ENCODE measurements at places on chromosomes 3 and 15.

DNA sequence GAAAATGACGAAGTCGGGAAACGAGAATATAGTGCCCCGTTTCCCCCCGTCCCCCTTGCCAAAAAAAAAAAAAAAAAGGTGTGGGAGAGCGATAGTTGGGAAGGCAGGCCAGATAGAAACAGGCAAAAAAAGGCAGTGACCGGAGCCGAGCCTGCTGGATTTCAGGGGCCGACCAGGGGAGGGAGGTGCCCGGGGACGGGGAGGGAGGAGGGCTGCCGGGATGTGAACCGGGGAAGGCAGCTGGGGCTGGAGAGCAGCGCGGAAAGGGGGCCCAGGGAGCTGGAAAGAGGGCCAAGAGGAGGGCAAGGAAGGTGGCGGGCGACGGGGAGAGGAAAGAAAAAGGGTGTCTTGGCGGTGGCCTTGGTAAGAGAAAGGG is 837 bp downstream of the LRRN1 start:
- peak; percentile 65 for DNase-seq

- no peak for DNase-seq
Measured at GRCh38 chr15:68560501-68561113, 18.2 kb upstream of the CORO2B start.

GRCh38 chr3:52393959-52394670 is 50.8 kb downstream of the SEMA3G start:
- no peak for DNase-seq

DNA sequence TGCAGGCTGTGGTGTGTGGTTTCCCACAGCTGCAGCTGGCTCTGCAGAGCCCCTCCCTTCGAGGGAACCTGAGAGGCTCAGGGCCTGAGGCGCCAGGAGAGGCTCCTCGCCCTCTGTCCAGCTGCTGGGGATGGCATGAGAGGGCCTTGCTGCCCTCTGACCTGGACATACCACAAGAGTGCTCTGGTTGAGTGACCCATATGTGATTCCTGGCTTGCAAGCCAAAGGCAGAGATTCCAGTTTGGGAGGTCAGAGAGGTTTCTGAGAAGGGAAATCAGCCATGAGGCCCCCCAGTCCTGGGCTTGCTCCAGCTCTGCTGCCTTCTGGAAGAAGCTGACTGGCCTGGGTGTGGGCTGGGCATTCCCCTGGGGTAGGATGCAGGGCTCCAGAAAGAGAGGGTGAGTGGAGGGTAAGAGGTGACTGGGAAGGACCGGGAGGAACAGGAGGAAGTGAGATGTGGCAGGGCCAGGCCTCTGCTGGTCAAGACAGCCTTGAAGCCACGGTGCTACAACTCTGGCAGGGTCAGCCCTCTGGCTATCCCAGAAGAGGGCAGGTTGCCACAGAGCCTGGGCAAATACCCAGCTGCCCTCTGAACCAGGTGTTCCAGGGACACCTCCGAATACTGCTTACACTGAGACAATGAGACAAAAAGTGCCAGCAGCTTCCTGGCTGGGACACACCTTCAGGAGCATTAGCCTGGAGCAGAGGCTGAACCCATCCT is 16.0 kb upstream of the SRP14 start:
- no peak for DNase-seq

GRCh38 chr3:132867956-132868355 is 145.7 kb upstream of the NPHP3 start:
- no peak for DNase-seq

DNA sequence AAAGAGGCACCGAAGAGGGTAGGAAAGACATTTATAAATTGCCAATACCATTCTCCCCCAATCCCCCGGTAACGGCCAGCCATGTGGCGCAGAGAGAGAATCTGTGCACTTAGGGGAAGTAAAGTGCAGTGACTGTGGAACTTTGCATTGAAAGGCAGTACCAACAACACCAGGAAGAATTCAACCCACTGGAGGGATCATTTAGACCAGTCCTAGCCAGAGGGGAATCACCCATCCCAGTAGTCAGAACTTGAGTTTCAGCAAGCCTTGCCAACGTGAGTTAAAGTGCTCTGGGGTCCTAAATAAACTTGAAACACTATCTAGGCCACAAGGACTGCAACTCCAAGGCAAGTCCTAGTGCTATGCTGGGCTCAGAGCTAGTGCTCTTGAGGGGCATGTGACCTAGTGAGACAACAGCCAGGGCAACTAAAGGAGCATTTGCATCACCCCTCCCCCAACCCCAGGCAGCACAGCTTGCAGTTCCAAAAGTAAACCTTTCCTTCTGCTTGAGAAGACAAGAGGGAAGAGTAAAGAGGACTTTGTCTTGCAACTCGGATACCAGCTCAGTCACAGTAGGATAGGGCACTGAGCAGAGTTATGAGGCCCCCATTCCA is 15.0 kb downstream of the CEP70 start:
- no peak for DNase-seq

- no peak for DNase-seq
Measured at GRCh38 chr3:78402720-78403119, 1362.8 kb downstream of the ROBO2 start.

GRCh38 chr3:59101231-59101736 is 51.5 kb upstream of the CFAP20DC start:
- DNase-seq = no peak

GRCh38 chr3:43616034-43616433 is 5.8 kb downstream of the ANO10 start:
- DNase-seq = no peak

- peak; percentile 66 for DNase-seq
Measured at GRCh38 chr3:171566803-171567422, 106.7 kb upstream of the TNIK start.

DNA sequence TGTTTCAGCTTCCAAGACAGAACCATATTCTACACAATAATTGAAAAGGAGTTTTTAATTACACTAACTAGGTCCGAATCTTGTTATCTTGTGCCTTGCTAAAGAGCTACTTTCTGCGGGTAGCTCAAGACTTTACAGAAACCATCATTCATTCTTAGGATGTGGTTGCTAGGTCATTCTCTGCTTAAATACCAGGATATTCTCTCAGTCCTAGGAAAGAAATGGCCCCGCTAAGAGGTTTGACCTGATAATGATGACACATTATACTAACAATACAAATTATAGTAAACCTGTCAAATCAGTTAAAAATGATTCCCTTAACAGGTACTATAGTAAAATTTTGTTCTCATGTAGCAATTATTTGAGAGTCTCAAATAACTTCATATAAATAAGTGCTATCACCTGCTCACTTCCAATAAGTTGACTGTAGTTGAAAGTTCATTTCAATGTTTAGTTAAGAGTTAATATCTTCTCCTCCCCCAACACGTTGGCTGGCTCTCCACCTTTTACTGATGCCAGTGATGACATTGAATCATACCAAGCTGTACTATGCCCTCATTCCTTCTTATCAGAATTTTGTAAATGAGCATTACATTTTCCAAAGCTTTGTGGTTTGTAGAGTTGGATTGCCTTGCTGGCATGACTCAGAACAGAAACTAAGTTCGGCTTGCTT is 3.6 kb upstream of the C3orf85 start:
- DNase-seq = peak; percentile 61

DNA sequence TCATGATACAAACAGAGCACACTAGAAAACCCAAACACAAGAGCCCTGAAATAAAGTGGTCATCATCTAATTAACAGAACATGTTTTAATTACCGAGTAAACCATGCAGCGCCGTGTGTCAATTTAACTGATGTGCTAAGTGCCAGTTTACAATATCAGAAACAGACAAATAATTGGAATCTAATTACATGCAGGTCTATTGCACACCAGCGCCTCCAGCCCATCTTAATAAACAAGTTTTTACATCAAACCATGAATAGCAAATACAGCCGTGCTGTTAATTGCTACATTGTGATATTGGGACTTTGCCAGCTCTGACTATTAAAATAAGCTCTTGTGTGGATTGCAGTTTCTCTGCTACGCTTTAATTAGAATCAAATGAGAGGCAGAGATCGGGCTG is 510.2 kb upstream of the MDFIC2 start:
- no peak for DNase-seq

DNA sequence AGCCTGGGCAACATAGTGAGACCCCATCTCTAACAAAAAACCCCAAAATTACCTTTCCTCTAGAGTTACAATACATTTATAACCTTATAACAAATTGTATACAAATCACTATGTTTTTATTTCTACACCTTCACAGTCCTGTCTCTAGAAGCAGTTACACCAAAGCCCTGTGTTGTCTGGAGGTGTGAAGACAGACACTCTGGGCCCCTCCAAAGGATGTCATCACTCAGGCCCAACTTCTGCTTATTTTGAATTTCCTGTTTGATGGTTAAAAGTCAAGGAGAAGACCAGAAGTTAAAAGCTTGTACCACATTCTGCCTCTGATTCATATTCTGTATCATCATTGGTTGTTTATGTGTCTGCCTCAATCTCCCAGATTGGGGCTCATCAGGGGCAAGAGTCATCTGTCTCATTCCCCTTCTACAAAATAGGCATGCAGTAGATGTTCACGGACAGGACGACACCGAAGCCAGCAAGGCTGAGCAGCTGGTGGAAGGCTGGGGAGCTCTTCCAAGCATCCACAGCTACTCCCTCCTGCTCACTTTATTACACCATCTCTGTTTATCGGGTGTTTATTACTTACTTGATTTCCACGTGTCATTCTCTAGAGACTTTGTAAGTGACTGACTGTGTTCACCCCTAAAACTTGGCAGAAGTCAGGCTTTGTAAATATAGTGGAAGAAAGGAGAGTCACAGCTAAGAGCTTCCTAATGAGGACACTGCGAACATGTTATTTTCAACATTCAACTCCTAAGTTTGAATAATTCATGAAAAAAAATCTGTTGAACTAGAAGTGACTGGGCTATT is 136.8 kb upstream of the ANKRD28 start:
- DNase-seq = no peak

DNA sequence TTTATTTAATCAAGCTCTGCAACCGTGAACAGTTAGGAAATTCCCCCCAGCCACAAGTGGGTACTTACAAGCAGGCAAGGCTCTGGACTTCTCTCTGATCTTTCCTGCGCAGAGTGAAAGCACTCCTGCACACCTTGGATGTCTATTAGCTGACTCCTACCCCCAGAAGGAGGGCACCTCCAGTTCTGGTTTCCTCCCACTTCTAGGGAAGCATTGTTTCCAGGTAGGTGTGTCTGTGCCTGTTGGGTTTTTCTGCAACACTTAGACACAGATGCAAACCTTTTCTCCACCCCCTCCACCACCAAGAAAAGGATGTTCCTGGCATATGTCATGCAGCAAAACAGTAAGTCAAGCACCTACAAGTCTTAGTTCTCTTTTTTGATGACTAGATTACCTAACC is at the start of gene ZBED2:
TSS of gene ZBED2 (minus strand) at position 115 of the 400 bp plus-strand sequence. CDS start 1,145 bp downstream, outside the sequence.
- DNase-seq = no peak

DNA sequence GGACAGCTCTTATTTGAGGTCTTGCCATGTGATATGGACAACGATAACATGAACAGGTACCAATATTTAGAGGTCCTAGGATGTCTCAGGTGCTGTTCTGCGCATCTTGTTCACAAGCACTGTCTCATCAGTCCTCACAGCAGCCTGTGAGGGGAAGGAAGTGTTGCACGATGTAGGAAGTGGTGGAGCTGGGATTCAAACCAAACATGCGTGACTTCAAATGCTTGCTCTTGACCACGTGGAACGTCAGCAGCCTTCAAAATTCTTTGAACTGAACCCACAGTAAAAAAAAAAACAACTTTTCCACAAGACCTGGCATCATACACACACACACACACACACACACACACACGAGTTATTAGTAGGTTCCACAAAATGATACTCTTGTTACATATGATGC is 153.4 kb upstream of the SMAD3 start:
- no peak for DNase-seq

DNA sequence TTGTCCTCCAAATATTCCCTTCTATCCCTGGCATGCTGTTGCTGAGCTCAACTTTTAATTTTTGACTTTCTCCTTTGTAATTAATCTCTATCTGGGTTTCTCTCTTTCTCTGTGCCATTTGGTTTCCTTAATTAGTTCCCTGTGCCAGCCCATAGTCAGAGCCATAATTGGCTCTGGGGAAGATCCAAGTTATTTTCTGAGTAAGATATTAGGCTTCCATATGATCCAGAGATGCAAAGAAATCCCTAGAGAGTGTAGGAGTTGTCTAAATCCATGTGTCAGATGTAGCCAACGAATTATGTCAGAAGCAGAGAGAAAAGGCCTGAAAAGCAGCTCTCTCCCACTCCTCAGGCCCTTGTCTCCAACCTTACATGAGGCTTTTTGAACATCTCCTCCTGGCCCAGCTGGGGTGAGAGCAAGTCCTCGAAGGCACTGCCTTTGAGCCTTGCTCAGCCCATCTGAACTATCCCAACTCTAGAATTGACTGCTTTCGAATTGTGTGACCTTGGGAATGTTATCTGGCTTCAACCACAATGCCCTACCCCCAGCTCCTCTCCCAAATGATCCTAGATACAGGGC is 46.4 kb downstream of the MOBP start:
- DNase-seq = no peak

DNA sequence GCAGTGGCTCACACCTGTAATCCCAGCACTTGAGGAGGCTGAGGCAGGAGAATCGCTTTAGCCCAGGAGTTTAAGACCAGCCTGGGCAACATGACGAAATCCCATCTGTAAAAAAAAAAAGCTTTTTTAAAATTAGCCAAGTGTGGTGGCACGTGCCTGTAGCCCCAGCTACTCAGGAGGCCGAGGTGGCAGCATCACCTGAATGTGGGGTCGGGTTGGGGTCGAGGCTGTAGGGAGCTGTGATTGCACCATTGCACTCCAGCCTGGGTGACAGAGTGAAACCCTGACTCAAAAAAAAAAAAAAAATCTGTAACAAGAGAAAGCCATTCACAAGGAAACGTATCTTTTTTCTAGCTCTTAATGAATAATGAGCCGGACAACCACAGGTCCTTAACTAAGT is 74.7 kb upstream of the DLG1 start:
- DNase-seq = no peak

DNA sequence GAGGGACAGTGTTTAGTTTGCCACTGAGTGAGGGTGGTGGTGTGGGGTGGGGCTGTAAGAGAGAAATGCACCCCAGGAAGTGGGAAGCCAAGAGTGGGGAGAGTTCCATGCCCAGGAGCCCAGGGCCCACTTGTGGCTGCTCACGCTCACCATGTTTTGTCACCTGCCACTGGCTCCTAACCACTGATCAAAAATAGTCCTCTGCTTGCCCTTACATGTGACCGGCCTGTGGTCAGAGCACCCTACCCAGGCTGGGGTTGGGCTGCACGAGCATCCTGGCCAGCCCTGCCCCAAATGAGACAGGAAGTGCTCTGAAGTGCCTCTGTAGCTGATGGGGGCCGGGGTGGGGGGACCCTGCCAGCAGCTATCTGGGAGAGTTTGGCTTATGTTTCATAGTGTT is 216.3 kb downstream of the RPLP1 start:
- no peak for DNase-seq

DNA sequence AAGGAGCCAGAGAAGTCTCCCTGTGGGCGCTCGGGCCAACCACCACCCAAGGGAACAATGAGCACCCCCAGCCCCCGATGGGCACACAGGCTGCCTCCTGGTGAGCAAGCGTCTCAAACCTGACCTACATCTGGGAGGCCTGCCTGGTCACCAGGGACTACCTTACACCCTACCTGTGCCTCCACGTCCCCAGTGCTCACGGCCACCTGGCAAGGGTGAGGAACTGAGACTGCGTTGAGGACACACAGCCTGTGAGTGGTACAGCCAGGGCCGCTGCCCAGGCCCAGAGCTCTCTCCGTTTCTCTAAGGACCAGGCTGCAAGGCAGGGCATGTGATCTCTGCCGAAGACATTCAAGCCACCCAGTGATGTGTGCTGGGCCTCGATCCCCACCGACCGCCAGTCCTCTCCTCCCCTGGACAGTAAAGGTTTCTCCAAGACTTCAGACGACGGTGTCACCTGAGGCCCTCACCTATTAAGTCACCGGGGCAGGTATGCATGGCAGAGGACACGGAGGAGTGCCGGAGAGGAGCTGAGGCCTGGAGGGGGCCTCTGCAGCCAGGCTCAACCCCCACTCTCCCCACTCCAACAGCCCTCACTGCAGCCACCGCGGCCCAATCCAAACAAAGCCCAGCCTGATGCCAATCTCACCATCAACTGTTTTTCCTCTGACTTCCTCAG is 2.8 kb downstream of the GOLGA8A start:
- DNase-seq = no peak

Measured in hepatocyte (in vitro differentiated cells).